ENCODE measurements at places on chromosomes 11 and 22. TPM values are rescaled to one million over a fixed set of nuclear protein-coding genes. Genes with fewer than 3 reads are reported as not detected.

DNA sequence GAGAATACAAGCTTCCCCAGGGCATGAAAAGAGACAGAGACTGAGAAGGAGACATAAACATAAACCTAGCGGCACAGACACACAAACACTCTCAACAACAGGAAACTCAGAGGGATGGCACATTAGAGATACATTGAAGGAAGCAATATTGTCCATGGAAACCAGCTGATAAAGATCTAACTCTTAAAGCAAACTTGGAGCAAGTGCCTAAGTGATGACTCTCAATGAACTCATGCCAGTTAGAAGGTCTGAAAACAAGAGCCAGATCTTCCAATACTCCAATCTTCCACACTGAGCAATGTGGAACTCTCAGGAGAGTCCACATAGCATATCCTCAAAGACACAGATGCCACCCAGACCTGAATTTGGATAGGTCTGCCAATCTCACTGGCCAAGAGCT, 168.8 kb upstream of the ISX start:
- no peak for DNase-seq

Gene PHLDA2
- 6.4 TPM for total RNA-seq

DNA sequence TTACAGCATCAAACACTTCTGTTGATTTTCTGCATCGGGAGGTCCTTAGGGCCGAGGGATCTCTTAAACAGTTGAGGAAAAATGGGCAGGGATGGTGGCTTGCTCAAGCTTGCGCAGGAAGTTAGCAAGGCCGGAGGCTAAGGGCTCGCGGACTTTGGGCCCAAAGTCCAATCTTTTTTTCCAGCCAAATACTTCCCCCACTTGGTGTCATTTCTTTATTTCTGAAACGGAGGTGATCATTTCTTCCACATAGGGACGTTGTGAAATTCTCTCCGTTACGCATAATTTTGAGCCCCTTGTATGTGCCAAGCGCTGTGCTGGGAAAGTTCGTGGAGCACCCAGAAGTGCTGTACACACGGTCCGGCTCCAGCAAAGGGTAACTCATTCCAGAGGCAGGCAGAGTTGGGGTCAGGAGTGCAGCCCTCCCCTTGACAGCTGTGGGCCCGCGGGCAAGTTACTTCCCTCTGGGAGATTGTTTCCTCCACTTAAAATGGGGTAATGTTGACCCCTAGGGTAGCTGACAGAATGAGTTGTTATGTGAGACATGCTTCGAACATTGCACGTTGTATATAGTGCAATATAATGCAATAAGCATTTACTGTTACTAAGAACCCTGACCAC, 809 bp downstream of the MIEF1 start:
- no peak for DNase-seq

DNA sequence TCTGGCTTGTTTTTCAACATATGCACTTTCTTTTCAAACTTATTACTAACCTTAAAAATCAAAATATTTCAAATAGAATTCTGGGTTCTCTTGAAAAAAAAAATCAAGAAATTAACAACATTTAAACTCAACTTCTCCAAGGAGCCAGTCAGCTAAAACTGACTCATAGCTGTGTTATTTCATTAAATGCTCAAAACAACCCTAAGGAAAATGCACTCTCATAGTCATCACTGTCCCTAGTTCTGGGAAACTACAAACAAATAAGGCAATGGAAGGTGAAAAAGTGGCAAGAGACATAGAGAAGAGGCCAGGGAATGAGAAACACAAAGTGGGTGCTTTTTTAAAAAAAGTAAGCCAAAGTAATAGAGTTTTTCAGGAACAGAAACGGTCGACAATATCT, 4.1 kb upstream of the ARHGAP20 start:
- DNase-seq = no peak

DNA sequence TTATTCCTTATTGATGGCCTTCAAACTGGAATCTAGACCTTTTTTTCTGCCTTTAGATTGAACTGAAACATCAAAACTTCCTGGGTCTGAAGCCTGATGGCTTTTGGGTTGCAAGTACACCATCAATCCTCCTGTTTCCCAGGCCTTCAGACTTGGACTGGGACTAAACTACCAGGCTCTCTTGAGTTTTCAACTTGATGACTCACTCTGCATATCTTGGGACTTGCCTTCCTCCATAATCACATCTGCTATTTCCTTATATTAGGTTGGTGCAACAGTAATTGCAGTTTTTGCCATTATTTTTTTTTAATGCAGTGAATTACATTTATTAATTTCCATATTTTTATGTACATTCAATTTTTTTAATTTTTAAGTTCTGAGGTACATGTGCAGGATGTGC, 7.0 kb downstream of the OR51B5 start:
- DNase-seq = no peak

- no peak for DNase-seq
Measured at GRCh38 chr11:97746818-97747217, 1273.9 kb upstream of the CNTN5 start.

DNA sequence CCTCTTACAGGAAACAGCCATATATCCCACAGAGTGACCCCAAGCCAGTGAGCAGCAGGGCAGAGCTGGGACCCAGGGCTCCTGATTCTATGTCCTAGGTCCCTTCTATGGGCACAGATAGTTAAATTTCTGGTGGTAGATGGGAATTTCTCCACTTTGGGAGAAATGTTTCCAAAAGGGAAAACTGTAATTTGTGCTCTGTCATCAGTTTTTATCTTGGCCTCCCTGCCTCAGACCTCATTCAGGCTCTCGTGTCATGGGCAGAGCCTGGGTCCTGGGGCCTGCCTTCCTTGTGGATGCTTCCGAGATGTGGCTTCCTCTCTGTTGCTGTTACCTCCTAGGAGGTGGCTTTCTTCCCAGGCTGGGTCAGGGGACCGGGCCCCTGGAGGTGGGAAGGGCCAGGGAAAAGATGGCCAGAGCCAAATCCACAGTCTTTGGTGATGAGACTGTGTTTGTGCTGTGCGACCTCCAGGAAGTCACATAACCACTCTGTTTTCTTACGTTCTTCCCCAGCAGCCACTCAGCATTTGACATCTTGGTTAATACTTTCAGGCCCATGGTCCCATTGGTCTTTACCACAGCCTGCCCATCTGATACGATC, 8.6 kb downstream of the LRRC32 start:
- no peak for DNase-seq

- DNase-seq = no peak
Measured at GRCh38 chr11:35257281-35257680, 118.3 kb downstream of the CD44 start.

Gene MYBPC3
- total RNA-seq = not detected

DNA sequence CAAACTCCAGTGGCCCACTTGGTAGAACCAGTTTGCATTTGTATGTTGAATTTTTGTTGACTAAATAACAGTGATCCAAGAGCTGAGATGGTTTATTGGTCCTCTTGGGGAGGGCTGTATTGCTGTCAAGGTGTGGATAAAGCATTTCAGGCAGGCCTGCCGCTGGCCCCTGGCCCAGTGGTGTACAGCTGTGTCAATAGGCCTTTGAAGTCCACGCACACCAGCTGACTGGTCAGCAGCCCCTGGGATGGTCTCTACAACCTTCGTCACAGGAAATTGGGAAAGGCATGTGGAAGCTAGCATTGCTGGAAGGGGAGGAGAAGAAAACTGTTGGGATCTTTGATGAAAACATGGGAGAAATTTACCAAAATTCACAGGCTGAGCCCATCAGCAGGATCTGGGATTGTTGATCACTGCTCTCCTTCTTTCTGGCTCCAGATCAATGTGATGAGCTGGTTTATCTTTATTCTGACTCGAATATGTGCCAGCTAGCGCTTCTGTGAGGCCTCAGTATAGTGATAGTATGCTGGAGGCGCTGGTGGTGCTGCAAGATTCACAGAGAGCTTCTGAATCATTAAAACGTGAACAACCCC, 12.5 kb upstream of the E2F8 start:
- no peak for DNase-seq

Gene CNIH2
- 0.98 TPM for total RNA-seq

DNA sequence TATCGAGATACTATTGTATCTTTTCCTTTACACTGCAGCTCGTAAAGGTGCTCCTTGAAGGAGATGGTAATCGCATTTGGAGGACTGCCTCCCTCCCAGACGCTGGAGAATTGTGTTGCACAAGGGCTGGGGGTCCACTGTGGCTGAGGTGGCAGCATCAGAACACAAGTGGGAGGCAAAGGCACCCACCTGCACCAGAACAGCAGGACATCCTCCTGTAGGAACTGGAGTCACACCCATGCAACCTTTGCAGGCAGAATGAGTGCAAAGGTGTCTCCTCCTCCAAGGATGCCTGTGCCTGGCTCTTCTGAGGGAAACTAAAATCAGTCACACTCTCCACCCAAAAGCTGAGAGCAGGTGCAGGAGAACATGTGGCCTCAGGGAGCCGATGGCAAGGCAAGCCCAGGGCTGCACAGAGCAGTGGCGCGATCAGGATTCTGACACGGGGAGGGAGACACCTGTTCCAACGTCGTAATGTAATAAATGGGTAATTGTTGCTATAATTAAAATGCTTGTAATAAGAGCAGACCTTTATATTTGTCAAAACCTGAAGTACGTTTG, 1501.4 kb downstream of the TBC1D22A start:
- DNase-seq = no peak

Gene SERPING1
- total RNA-seq = not detected

GRCh38 chr22:19569976-19570375, 45.8 kb upstream of the CLDN5 start:
- no peak for DNase-seq

- no peak for DNase-seq
Measured at GRCh38 chr22:45631140-45631840, 40.3 kb upstream of the ATXN10 start.

Gene ZNF280A
- not detected for total RNA-seq

DNA sequence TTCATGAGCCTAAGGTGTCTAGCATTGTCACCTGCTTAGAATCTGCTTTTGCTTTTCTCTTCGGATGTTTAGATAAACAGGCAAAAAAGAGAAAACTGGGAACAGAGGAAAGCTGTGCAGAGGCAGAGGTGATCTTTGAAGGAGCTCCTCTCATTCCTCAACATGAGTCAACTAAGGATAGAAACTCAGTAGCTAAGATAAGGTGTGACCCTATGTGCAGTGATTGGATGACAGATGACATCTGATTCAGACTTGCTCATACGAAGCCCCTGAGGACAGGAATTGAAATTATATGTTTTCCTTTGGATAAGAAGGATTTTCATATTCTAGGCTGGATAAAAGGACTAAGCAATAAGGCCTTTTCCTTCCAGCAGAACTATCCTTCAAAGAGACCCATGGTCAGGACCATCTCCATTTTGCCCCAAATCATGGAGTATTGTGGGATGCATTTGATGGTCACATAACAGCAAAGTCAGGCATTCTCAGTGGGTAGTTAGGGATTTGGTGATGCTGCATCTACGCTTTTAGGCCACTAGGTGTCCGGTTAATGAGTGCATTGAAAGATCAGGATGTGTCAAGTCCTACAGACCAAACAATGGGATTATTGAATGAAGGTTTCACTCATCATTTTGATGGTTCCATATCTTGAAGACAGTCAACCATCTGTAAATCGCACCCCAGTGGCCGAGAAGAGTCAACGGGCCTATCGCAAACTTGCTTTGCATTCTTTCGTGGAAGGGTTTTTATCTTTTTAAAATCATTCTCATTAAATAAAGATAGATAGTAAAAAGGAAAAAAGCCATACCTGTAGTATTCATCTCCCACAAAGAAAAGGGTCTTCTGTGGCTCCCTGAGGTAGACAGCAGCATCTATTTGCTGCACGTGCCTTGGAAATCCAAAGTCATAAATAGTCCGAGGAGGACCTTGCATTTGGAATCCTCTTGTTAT, 32.2 kb downstream of the MMP20 start:
- peak; percentile 32 for DNase-seq

DNA sequence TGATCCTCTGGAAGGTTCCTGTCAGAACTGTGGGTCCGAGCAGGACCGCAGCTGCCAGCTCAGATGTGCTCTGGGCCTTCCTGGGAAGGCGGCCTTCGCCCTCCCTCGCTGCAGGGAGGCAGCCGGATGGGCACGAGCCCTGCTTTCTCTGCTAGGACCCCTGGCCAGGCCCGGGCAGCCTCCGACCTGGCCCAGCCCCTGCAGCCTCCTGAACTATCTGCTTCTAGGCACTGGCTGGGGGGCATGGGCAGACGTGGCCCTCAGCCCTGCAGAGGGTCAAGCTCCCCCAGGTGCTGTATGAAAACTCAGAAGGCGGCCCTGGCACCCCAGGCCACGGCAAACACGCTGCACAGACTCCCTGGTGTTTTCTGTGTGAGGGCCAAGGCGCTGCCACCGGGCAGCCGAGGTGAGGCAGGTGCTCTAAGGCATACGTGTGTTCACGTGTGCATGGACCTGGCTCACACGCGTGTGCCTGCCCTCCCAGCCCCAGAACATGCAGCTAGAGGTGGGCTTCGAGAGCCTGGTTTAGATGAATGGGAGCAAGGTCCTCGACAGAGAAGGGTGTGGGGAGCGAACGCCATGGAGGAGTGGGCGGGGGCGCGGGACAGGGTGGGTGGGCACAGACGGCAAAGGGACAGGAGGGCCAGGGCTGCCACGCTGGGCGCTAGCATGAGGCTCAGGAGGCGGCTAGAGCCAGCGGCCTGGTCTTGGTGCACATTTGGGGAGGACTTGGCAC, 4.3 kb downstream of the LRFN4 start:
- DNase-seq = no peak

GRCh38 chr11:122721201-122721963, 65.9 kb downstream of the UBASH3B start:
- no peak for DNase-seq

Gene C22orf31
- total RNA-seq = not detected

DNA sequence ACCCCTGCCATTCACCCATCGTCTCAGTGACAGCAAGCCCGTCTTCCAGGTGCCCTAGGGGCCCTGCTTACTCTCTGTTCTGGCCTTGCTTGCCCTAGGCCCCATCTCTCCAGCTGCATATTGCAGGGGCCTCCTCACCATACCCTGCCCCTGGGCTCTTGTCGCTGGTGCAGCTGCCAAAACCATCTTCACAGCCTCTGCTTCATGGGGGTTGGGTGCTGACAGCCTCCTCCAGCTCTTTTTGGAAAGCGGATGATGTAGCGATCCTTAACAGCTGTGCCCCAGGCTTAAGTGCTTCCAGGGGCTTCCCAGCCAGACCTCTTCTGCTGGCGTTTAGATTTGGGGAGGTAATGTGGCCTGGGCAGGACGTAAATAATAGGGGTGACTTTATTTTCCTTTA, 61.2 kb upstream of the SUSD2 start:
- no peak for DNase-seq

- no peak for DNase-seq
Measured at GRCh38 chr11:111170761-111171379, 74.7 kb upstream of the POU2AF2 start.

DNA sequence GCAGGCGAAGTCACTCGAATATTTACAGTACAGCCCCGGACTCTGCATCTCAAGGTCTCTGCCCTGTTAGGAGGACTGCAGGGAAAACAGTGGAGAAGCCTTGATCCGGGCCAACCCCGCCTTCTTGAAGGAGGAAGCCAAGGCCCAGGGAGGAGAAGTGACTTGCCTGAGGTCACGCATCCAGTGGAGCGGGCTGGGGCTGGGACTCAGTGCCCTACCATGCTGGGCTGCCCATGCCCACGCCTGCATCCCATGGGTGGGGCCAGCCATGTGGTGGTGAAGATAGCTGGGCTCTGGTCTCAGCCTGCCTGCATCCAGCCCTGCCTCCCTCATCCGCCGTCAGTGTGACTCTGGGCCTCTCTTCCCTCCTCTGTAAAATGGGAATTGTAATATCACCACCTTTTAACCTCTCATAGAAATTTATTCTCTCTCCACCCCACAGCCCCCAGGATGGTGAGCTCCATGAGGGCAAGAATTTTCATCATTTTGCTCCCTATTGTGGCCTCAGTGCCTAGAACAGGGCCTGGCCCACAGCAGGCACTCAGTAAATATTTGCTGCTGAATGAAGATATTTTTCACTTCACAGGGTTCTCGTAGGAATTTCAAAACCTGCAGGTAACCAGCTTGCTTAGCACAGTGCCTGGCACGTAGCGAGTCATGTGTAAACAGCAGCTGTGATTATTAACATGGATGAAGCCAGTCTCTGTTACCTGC, 57.3 kb downstream of the OTOG start:
- no peak for DNase-seq
